ENCODE measurements at places on chromosomes 3 and 15. TPM values are rescaled to one million over a fixed set of nuclear protein-coding genes. Genes with fewer than 3 reads are reported as not detected.

PRSS50 gene
- 0.25 TPM for total RNA-seq

OR5K2 gene
- not detected for total RNA-seq

C3orf22 gene
- not detected for total RNA-seq

GOLGA6L9 gene
- total RNA-seq: 7.9 TPM

GSK3B gene
- total RNA-seq: 137 TPM

SLC51A gene
- 0.49 TPM for total RNA-seq

ETV5 gene
- total RNA-seq: 28.8 TPM

CPNE9 gene
- total RNA-seq: 0.49 TPM

PLD1 gene
- total RNA-seq: 3.9 TPM

TMEM207 gene
- total RNA-seq: not detected

SCAANT1 gene
- not detected for total RNA-seq

COMMD2 gene
- total RNA-seq: 68.1 TPM

FANCD2OS gene
- total RNA-seq: not detected

MAP6D1 gene
- 5.2 TPM for total RNA-seq

SCN11A gene
- 0.25 TPM for total RNA-seq

ITGA11 gene
- 1.5 TPM for total RNA-seq

WNT5A gene
- 8.1 TPM for total RNA-seq

CD96 gene
- total RNA-seq: 0.25 TPM

SLC9C1 gene
- total RNA-seq: 0.25 TPM

ADAMTS9 gene
- total RNA-seq: 20.7 TPM

TMEM40 gene
- total RNA-seq: not detected

HRG gene
- total RNA-seq: not detected

COPS2 gene
- total RNA-seq: 61.7 TPM

LEKR1 gene
- total RNA-seq: 0.98 TPM

Data from temporal lobe (tissue), 4 donors.